ENCODE measurements at places on chromosomes 3 and 15.

DNA sequence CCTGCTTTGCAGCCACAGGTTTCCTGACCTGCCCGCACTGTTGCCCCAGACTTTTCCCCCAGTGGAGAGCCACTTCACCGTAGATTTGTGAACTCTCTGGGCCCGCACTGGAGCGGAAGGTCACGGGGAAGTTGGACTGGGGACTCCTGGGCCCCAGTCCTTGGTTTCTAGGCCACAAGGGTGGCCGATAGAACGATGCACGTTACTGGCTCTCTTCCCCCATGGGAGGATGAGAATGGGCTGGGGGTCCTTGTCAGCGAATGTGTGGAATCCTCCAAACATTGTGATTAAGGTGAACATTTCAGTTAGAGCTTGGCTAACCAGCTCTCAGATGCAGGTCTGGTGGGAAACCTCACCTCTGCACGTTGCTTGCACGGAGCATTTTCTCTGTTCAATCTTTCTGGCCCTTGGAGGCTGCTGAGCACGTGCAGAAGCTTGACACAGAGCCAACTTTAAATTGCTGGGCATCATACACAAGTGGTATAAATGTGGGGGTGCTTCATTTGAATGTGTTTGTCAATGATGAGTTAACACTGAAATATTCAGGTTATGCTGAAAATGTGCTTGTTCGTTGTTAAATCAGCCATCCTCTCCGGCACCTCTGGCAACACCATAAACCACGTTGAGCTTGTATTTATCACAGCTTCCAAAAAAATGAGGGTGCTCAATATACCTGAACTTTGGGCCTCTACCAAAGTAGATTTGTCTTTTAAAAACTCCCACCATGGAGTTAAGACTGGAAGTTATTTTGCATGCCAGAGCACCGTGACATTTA, 976 bp downstream of the DIS3L start:
- DNase-seq = peak; percentile 29

- no peak for DNase-seq
Observed at GRCh38 chr15:69253156-69253555, 45.6 kb upstream of the PAQR5 start.

DNA sequence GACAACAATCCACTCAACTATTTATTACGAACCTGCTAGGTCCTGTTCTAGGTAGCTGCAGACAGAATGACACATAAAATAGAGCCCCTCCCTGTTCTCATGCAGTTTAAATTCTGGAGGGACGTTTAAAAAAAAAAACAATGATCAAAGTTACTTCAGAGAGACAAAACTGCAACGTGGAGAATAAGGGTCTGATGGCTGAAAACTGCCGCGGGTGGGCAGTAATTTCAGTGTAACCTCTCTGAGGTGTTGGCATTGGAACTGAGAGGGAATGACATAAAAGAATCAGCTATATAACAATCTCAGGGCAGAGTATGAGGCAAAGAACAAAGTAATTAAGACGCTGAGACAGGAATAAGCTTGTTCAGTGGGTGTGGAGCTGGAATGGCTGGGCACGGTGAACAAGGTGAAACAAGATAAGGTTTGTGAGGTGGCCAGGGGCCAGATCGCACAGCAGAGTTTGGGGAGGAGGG, 19.5 kb downstream of the TBL1XR1 start:
- no peak for DNase-seq

GRCh38 chr3:158107605-158108444, 1.6 kb upstream of the SHOX2 start:
- no peak for DNase-seq
